SK-N-MC (cell line): ENCODE measurements at places on chromosomes 2 and 18.

- DNase-seq, result no peak
Observed at GRCh38 chr2:69615969-69616368, 27.6 kb downstream of the AAK1 start.

DNA sequence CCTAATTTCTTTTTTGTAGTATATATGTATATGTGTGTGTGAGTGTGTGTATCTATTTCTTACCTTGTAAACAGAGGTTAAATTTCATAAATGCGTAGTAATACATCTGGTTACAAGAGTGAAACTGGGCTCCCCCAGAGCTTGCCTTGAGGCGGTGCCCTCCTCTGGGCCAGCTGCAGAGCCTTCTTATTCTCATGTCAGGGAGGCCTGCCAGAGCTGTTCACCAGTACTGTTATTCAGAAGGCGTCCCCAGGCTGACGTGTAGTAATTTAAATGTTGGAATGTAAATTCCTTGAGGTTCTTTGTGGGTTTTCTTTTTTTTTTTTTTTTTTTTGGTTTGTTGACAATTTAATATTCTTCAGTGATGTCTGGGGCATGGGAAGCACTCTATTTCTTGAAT is 11.2 kb downstream of the COPS8 start:
- DNase-seq, result no peak

DNA sequence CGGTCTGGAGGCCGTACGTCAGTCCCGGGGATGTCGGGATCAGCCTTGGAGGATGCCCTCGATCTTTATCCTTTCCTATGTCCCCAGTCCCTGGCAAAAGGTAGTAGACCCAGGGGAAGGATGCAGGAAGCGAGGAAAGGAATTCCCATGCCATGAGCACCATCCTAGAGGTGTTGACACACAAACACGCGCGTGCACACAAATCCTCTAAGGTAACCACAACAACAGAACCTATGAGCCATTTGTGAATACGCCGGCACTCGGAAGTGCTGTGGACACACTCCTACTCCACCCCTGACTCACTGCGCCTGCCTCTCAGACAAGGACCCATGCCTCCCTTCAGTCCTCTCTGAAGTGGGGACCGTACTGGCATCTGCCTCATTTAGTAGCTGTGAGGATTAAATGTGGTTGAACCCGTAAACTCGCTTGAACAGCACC is 11.3 kb upstream of the MLPH start:
- DNase-seq, result no peak

DNA sequence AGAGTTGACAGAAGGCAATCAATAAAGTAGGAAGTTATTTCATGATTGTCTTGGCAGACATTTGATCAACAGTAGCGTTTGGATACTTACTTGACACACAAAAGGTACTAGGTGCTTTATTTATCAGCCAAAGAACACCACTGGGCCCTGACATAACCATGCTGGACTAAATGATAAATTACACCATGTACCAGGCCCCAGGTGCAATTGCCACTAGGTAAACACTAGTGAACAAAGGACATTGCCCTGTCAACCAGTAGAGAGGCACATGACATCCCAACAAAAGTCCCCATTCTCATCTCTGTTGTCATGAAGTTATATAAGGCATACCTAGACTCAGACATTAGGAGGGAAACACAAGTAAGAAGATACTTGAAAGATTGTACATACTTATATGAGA is 747.2 kb downstream of the SATB2 start:
- no peak for DNase-seq

DNA sequence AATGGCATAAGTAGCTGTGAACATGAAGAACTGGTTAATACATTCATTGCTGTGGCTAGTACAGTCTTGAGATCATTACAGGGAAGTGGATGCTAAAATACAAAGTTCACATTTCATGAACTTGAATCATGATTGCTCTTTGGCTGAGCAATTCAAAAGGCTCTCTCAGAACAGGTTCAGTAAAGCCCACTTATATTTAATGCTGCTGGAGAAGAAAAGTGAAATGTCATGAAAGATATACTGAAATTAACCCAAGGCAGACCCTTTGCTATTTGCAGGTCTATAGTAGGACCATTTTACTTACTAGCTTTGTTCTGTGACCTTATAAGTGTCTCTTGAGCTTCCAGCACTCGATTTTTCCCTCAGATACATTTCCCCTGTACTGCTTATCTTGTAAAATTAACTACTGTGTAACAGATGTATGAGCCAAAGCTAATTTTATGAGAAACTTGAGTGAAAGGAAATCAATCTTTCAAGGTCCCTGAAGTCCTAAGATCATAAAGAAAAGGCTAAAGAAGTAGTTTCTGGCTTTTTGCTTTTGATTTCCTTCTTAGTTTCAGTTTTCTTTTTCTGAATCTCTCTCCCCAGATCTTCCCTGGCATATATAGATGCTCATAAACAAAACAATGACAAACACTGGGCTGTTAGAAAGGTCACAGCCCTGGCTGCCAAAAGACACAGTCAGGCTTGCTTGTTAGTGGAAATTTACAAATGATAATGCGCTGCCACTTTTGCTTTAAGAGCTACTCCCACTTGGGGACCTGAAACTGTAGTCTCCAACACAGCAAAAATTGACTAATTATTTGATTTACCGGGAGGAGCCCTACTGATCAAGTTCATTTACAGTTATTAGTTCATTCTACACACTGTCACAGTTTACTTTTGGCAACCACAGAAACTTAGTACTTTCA is 132.7 kb upstream of the XPO1 start:
- DNase-seq, result no peak

GRCh38 chr2:30074023-30074422 is 72.8 kb upstream of the YPEL5 start:
- no peak for DNase-seq

DNA sequence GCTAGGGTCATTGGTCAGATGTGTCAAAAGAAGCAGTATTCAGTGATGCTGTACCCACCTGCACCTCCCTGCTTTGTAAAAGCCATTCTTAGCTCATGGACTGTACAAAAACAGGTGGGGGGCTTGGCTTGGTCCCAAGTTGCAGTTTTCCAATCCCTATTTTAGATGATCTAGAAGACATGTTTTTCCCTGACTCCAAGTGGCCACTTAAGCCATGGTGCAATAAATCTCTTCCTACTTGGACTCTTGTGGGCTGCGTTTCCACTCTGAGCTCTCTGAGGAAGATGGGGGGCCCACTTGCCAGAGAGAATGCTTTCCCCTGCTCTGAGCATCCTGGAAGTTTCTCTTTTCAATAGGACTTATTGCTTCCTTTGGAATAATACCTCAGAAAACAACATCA is 57.0 kb upstream of the SPP2 start:
- no peak for DNase-seq

DNA sequence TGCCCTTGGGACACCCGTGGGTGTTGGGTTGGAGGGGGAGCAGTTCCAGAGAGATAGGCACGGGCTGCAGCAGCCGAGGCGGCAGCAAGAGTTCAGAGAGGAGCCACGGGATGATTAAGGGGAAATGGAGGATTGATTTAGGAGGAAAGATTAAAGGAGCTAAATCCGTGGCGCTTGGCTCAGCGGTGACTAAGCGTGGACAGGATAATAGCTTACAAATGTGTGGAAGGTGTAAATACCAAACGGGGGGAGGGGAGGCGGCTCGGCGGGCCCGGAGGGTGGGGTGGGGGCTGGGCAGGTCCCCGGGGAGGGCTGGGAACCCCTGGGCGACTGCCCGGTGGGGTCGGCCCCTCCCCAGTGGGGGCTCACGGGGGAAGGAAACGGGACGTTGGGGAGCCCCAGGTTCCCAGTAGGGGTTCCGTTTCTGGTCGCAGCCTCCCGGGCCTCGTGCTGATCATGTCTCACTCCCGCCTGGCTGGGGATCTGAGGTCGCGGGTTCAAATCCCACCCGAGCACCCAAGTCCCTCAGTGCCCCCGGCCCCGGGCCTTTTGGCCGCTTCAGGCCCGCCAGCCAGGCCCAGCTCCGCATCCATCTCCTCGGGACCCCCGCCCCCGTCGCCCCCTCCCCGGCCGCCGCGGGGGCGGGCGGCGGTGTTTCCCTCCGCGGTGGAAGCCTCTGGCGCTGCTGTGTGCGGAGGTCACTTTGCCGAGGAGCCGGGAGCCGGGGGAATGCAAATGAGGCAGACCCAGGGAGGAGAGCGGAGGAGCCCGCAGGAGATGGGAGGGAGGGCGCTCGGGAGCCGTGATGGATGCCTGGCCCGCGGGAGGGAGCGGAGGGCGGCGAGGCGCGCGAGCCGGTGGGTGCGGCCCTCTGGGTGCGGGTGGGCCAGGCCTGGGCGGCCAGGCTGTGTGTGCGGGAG is 8.1 kb downstream of the ASIC4 start:
- no peak for DNase-seq

- DNase-seq, result no peak
Observed at GRCh38 chr2:22281033-22281432, 1103.9 kb upstream of the KLHL29 start.

DNA sequence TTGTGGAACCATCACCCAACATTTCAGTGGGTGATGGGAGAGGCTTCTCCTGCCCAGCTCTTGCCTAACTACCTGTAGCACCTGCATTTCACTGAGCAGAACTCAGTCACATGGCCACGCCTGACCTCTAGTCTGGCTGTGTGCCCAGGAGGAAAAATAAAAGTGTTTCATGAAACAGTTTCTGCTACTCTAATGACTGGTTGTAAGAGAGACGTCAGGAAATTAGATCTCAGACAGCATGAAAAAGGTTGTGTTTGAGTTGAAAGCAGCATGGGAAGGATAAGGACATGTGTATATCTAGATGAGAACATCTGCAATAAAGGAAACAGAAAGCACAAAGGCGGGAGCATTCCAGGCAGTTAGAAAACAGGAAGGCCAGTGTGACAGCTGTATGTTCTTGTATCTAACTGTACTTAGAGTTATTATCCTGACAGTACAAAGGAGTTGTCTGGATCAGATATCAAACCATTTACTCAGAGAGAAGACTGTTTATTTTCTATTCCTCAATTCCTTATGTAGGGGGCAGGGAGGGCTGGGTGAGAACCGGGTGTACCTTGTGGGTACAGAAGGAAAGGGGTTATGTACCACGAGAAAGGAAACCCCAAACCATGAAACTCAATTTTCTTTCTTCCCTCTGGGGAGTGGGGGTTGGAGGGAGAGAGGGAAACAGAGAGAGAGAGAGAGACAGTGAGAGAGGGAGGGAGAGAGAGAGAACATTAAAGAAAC is 307.4 kb upstream of the VWC2L start:
- DNase-seq, result no peak

- DNase-seq, result no peak
Observed at GRCh38 chr18:65768120-65768778, 17.4 kb downstream of the CDH7 start.

DNA sequence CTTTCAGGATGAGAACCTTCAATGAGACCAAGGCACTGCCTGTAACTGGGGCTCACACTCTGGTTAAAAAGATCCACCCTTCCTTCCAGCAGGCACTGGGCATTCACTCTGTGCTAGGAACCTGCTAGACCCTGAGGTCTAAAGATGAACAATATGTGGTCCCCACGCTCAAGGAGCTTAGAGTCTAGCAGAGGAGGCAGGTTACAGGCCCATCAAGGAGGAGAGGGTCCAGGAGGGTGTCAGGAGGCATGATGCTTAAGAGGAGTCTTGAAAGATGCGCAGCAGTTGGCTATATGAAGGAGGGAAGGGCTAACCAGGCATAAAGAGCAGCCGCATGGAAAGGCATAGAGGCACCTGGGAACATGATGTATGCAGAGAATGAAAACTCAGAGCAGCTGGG is 4.5 kb downstream of the ANKRD53 start:
- DNase-seq, result no peak

- no peak for DNase-seq
Observed at GRCh38 chr2:46325182-46325928, 28.1 kb downstream of the EPAS1 start.

DNA sequence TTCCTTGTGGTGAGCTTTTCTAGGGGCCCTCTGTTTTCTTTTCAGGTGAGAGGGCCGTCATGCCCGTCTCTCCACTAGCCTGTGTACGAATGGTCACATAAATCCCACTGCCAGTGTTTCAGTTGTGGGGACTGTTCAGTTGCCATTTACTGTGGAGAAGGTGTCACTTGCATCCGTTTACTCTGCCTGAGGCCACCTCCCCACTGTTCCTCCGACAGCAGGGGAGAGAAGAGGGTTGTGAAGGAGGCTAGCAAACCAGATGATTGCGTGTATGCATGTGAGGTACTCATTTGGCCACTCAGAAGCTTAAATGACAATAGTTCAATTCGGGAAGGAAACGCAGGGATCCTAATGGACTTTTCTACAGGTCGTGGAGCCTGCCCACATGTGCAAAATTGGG is 3.3 kb downstream of the MTCL1 start:
- DNase-seq, result no peak

- DNase-seq, result no peak
Observed at GRCh38 chr2:241849616-241850543, 8.8 kb downstream of the PDCD1 start.

DNA sequence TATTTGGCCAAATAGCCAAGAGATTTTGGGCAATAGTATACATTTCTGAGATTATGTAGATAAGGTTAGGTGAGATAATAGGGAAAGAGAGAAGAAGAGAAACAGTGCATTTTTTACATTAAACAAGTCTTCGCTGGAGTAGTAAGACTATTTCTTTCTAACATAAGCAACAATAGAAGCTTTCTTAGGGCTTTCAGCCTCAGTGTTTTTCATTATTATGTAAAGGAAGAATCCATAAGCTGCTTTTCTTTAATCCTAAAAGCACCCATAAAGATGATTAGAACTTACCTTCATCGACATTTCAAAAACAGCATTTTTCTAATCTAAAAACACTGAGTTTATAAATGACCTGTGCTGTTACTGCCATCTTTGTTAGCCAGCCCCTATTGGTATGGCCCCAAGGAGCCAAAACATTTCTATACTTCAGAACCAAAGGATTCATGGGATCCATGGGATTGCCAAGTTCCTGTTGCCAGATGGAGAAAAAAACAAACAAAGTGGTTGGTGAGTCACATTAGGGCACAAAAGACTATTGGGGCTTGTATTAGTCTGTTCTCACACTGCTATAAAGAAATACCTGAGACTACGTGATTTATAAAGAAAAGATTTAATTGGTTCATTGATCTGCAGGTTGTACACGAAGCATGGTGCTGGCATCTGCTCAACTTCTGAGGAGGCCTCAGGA is 88.2 kb downstream of the SCG2 start:
- DNase-seq, result no peak

DNA sequence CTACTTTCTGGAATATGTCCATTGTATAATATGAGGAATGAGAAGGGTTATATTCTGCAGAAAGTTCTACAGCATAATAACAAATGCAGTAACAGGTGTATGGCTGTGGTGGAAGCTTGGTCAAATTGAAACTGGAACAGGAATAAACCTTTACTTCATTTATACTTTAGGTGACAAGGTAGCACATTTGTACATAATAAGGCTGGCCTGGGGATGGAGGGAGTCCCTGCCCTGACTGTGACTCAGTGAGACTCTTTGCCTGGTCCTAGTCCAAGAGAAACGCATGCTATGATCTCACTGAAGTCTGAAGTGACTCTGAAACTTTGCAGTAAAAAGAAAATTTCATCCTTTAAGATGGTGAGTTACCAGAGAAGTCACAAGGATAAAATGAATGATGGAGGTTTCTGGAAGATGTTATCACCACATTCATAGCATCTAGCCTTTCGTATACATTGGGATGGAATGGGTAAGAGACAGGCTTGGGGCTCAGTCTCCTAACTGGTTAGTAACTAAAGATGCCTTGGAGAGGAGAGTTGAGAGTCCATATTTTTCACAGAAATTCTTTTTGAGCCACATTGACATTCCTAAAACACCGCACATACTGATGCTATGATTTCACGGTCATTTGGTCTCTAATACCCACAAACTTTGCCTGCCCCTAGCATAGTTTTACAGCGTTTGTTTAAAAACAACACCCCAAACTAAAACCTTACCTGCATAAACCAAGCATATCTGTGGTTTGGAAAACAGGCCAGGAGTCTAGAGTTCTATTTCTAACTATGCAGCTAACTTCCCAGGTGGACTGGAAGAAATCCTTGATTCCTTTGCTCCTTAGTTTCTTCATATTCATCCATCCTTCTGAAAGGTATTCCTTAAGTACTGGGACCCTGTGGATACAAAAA is 42.4 kb upstream of the NABP1 start:
- no peak for DNase-seq
